ENCODE measurements at places on chromosomes 12 and 14.

DNA sequence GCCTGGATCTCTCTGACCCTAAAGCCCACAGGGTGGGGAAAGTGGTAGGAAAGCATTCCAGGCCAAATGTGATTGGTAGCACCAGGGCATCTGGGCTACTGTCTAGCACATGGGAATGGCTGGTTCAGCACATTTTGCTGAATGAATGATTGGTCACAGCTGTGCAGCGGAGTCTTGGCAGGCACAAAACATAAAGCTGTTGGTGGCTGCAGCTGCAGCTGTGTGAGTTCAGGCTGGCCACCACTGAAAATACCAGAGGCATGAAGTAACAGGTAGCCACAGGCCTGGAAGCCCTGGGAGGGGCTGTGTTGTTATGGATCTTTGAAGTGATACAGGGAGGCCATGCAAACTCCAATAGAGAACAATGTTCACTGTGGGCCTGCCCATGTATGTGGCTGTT lies 72.7 kb downstream of the MYRFL start:
- DNase-seq: no peak

GRCh38 chr12:77294016-77294415 lies 228.6 kb upstream of the E2F7 start:
- no peak for DNase-seq

DNA sequence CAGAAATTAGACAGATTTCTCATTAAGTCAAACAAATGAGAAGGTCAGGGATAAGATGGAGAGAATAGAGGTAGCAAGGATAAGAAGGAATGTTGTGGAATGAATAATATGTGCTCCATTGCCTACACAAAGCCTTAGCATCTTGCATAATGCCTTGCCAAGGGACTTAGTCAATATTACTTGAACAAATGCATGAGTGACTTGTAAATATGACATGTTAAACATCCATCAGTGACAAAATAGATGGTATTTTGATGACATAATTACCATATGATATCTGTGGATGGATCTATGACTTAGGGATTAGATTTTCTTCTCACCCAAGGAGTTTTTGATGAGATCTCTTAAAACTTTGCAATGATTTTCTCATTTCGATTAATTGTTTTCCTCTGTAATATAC lies 194.1 kb upstream of the RASSF8 start:
- no peak for DNase-seq

GRCh38 chr14:32688941-32689340 lies 249.7 kb upstream of the NPAS3 start:
- DNase-seq: no peak

GRCh38 chr12:62698701-62699101 lies 232.1 kb downstream of the MON2 start:
- no peak for DNase-seq

- no peak for DNase-seq
These were observed 12.1 kb upstream of the IPO8 start for GRCh38 chr12:30707613-30708342.

DNA sequence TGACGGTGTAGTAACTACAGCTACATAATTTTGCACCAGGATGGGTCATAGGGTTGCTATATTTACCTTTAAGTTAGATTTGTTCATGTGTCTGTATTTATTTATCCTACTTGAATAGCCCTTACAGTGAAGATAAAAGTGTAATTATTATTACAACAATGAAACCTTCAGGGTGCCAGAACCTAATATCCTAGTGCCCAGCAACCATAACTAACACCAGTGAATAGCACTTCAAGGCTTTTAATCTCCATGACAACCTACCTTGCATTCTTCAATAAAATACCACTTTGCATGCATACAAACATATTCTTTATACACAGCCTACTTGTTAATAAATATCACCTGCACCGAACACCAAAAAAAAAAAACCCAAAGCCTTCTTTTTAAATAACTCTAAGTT lies 58.7 kb upstream of the G2E3 start:
- DNase-seq: no peak

DNA sequence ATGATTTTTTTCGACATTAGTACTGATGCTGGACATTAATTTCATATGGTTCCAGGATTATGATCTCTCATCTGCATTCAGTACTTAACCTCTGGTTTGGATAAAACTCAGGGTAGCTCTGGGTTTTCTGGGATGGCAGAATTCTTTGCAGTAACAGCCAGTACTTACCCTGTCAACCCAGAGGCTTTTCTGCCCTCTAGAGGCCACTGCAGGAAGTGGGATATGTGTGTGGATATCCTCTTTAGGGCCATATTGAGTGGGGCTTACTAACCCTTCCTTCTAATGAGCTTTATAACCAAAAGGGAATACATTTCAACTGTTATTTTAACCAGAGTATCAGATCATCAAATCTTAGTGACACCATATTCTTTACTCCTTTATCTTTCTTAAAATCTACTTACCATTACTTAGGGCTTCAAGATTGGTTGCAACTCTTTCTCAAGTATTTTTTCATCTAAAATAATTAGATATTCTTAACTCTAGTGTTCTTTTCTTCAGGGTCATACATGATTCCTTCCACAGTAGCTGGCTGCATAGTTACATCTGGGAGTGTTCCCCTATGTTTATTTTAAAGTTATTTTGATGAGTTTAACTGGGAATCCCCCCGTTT lies 488.0 kb upstream of the STXBP6 start:
- DNase-seq: peak; percentile 6

DNA sequence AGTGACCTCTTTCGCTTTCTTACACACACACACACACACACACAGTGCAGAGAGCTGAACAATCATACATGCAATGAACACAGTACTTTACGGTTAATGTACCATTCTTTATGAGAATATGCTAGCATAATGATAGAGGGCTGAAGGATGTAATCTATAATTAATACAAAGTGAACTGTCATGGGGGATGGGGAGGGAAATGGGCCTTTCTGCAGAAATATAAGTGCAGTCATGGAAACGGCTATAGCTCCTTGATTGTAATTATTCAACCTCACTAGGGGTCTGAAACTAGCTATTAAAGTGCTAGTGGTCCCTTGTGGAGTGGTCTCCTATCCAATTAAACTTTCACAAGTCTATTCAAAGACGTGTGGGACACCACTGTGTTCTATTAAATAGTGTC lies 443.2 kb upstream of the FOXG1 start:
- no peak for DNase-seq

GRCh38 chr14:51552275-51552674 lies 99.4 kb upstream of the FRMD6 start:
- no peak for DNase-seq

- no peak for DNase-seq
These were observed 128.1 kb upstream of the HMGA2 start for GRCh38 chr12:65696227-65696626.

- no peak for DNase-seq
These were observed 13.1 kb downstream of the KRT71 start for GRCh38 chr12:52539821-52540173.

- DNase-seq: no peak
These were observed 134.4 kb upstream of the OR4E1 start for GRCh38 chr14:21807975-21808374.

DNA sequence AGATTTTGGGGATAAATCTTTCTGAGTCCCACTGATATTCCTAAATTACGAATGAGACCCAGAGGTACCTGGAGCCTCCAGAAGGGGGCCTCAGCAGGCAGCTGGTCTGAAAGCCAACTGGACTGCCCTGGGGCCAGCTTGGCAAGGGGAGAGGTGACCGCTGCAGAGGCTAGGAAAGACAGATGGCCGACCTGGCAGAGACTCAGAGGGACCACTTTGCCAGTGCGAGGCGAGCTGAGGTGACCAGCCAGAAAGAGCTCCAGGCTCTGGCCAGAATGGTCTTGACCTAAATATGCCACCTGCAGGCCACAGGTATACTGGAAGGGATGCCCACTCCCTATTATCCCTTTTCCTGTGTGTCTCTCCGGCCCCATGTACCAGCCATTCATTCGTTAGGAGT lies 256.8 kb upstream of the GARIN6 start:
- DNase-seq: peak; percentile 11

DNA sequence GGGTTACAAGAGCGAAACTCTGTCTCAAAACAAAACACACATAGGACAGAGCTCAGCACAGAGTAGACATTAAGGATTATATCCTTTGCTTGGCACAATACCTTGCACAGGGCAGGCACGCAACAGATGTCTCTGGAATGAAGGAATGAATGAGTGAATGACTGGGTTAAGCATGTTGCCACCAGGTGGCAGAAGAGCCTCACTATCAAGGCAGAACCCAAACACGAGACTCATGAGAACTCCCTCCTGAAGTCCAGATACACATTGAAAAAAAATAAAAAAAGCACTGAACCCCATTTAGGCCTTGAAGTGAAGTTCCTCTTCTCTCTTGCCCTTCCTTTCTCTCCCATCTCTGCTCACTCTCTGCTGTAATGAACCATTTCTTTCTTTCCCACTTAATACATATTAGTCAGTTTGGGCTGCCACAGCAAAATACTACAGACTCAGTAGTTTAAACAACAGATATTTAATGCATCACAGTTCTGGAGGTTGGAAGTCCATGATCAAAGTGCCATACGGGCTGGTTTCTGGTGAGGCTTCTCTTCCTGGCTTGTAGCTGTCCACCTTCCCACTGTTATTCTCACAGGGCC lies 26.6 kb upstream of the LTA4H start:
- DNase-seq: peak; percentile 70

DNA sequence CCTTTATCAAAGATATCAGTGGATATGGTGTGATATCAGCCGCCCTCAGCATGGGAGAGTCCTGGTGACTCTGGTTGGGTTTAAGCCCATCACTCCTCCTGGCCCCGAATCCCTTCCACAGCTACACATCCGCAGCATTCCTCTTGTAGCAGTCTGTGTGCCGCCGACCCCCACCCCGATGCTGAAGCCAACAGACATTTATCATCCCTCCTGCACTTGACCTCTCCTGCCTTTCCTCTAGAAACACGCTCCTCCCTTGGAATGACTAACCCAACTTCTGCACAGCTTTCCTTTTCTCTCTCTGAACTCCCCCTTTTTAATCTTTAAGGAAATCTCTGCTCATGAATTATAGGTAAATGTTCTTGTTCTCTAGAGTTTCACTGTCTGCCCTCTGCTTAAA lies 250.9 kb upstream of the FOXN3 start:
- DNase-seq: peak; percentile 32

GRCh38 chr12:26195250-26195640 lies at the start of gene SSPN:
Gene SSPN, plus strand, starts transcription at chr12:26195573. Its CDS starts 100 bp downstream, at chr12:26195673.
- peak; percentile 41 for DNase-seq

DNA sequence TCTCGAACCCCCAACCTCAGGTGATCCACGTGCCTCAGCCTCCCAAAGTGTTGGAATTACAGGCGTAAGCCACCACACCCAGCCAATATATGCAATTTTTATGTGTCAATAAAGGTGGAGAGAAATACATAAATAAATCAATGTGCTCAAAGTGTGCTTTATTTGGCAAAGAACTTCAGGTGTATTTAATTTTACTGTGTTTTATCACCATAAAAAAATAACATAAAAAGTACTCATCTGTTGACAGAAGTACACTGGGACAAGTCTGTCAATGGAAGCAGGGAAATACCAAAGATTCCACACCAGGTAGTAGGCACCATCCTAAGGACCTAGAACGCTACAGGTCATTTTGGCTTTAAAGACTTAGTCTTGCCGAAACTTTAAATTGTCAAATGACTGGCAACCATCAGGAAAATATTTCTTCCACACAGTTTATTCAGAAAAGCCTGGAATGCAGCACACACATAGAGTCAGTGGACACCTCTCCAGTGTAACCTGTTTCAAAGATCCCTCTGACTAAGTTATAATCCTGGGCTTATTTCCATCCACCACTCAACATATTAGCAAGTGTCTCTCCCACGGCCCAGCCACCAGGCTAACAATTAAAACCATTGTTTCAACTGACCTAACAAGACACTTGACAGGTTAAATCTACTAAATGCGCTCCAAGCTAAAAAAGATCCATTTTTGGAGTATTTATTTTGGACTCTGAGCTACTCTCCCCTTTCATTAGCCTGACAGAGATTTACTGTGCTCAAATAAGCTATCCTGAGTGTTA lies 4.2 kb downstream of the ERO1A start:
- no peak for DNase-seq

- no peak for DNase-seq
These were observed 10.8 kb downstream of the KCTD10 start for GRCh38 chr12:109466305-109466704.

- DNase-seq: no peak
These were observed 50.2 kb downstream of the C14orf132 start for GRCh38 chr14:96089401-96089800.

GRCh38 chr12:117980616-117981015 lies 11.8 kb upstream of the KSR2 start:
- no peak for DNase-seq

DNA sequence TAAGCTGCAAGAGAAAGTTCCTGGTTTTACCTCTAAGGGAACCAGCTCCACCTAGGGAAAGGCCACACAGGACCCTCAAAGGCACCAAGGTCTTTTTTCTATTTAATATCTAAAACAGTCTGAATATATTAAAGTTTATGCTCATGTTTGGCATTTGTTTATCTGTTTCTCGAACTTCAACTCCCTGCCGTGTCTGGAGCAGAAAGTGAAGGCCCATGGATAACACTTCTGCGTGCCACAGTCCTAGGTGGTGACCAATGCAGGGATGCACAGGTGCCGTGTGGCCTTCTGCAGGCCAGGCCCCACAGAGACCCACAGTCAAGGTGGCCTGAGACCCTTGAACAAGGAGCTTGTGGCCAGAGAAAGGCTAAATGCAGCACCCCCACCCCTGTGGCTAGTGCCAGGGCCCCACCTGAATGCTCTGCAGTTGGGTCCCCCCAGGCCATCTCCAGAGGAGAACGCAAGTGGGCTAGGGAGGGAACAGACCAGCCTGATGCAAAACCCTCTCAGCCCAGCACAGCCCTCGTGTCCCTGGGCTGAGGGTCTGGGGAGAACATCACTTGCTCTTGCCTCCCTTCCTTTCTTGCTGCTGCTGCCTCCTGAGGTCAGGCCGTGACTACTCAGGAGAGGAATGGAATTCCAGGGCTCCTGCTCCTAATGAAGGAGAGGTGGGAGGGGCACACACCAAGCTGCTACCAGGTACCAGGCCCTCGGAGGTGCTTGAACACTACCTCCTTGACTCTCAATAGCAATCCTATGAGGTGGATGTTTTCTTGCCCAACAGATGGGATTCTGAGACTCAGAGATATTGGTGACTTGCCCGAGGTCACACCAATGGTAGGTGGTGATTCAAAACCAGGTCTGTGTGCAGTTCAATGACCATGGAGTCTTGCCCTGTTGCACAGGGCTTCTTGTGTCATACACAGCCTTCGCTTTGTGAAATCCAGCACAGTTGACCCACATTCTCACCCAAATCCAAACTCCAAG lies 45.4 kb downstream of the PSMA6 start:
- DNase-seq: no peak

- DNase-seq: no peak
These were observed at the start of gene SOCS2 for GRCh38 chr12:93571925-93572711. Gene SOCS2, plus strand, starts transcription at chr12:93572675. Its CDS starts 223 bp downstream, at chr12:93572898.

DNA sequence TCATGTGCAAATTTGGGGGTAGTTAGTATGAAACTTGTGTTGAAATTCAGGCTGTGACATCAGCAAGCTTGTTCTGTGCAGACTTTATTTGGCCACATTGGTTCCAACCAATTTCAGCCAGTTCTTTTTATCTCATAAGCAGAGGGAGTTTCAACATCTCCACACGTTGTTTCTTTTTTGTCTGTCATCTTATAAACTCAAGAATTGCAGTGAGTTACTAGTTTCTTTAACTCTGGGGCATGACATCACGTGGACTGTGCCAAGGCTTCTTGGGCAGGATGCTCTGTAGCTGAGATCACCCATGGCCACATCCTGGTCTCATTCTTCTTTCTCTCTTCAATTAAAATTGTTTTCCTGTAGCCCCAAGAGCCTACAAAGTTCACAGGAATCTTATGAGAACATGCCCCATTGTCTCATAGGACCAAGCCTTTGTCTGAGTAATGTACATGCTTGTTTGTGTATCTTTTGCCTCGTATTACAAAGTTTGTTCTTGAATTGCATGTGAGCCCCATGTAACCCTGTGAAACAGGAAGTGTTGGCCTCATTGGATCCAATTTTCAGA lies 982.0 kb upstream of the TMEM132C start:
- peak; percentile 17 for DNase-seq

GRCh38 chr14:104141621-104142091 lies 3.3 kb downstream of the KIF26A start:
- DNase-seq: no peak

Measured in HTR-8/SVneo (cell line).